ENCODE measurements at places on chromosomes 12 and 14. TPM values are rescaled to one million over a fixed set of nuclear protein-coding genes. Genes with fewer than 3 reads are reported as not detected.
A peak's percentile ranks its signal among the peaks of the same experiment; 100 is the strongest.

GRCh38 chr14:92074555-92074954 is 31.8 kb downstream of the ATXN3 start:
- no peak overlapping the region for H3K27ac ChIP-seq
- no peaks in the 10 kb centered on the region for H3K27me3 ChIP-seq
- H3K4me1 ChIP-seq, result no peaks in the 10 kb centered on the region
- no peak for DNase-seq
- peaks cover 27% of the 10 kb centered on the region for H3K36me3 ChIP-seq

Gene ABCD2
- polyA plus RNA-seq, result not detected

DNA sequence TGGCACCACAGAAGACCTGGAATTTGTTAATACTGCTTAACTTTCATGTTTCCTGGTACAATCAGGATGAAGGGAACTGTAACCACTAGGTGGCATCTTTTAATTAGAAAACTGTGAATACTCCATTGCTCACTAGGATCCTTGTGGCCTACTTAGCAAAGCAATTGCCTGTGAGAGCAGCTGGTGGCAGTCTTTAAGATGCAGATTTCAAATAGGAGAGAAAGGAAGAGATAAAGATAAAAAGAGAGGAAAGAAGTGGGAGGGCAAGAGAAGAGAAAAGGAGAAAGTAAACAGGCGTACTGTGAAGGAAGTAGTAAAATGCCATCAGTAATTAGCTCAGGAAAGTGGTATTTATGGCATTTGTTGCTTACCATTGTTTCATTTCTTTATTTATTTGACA is 114.5 kb downstream of the RAD51B start:
- no peaks in the 10 kb centered on the region for H3K36me3 ChIP-seq
- peak; percentile 29 for DNase-seq
- H3K4me3 ChIP-seq, result no peak overlapping the region
- no peaks in the 10 kb centered on the region for H3K27me3 ChIP-seq
- no peak overlapping the region for H3K27ac ChIP-seq

- peaks cover 8% of the 10 kb centered on the region for H3K4me1 ChIP-seq
- DNase-seq, result no peak
- no peak overlapping the region for H3K4me3 ChIP-seq
- H3K27me3 ChIP-seq, result no peaks in the 10 kb centered on the region
These were observed 330.2 kb downstream of the DPF3 start for GRCh38 chr14:72563676-72564075.

GRCh38 chr12:11681207-11681606 is 31.7 kb downstream of the ETV6 start:
- H3K4me1 ChIP-seq, result peaks cover 4% of the 10 kb centered on the region
- H3K36me3 ChIP-seq, result no peaks in the 10 kb centered on the region
- H3K27me3 ChIP-seq, result no peaks in the 10 kb centered on the region
- no peak overlapping the region for H3K27ac ChIP-seq
- DNase-seq, result no peak
- no peak overlapping the region for H3K4me3 ChIP-seq

Gene KRT79
- not detected for polyA plus RNA-seq

Gene RNASE7
- not detected for polyA plus RNA-seq

GRCh38 chr14:104106471-104106991 is 21.0 kb downstream of the ASPG start:
- H3K27ac ChIP-seq, result no peak overlapping the region
- H3K27me3 ChIP-seq, result no peaks in the 10 kb centered on the region
- peaks cover 2% of the 10 kb centered on the region for H3K4me1 ChIP-seq
- DNase-seq, result peak; percentile 42
- H3K36me3 ChIP-seq, result no peaks in the 10 kb centered on the region
